ENCODE measurements at places on chromosomes 2 and 18.

DNA sequence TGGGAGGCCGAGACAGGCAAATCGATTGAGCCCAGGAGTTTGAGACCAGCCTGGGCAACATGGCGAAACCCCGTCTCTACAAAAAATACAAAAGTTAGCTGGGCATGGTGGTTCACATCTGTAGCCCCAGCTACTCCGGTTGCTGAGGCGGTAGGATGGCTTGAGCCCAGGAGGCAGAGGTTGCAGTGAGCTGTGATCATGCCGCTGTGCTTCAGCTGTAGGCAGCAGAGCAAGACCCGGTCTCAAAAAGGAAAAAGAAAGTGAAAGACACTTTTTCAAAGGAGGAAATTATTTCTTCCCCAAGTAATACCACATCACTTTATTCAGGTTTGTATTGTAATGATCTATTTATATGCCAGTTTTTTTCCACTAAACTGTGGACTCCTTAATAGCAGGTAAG is 35.7 kb upstream of the TAF4B start:
- DNase-seq: no peak

GRCh38 chr2:239249776-239250175 is 151.0 kb downstream of the HDAC4 start:
- DNase-seq: peak; percentile 73

GRCh38 chr2:234450431-234451124 is 46.3 kb downstream of the ARL4C start:
- no peak for DNase-seq

DNA sequence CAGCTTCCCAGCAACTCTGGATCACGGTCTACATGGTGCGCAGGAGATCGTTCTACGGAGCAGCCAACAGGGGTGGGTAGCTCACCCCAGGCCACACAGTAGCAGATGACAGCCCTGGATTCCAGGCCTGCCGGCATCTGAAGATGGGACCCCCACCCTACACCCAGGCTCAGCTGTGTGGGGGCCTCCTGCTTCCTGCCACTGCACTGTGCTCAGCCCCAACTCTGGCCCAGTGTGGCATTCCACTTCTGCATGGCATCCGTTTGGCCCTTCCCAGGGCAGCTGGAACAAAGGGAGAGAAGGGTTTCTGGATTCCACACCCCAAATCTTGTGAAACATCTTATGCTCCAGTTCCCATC is 9.1 kb downstream of the PER2 start:
- DNase-seq: no peak

DNA sequence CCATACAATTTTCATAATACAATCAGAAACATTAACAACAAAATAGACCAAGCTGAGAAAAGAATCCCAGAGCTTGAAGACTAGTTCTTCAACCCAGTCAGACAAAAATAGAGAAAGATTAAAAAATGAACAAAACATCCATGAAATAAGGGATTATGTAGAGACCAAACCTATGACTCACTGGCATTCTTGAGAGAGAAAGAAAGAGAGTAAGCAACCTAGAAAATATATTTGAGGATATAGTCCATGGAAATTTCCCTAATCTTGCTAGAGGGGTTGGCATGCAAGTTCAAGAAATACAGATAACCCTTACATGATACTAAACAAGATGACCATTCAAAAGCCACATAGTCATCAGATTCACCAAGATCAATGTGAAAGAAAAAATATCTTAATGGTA is 281.7 kb downstream of the CCDC85A start:
- peak; percentile 13 for DNase-seq

GRCh38 chr2:96104487-96104861 is 11.9 kb downstream of the ADRA2B start:
- no peak for DNase-seq

DNA sequence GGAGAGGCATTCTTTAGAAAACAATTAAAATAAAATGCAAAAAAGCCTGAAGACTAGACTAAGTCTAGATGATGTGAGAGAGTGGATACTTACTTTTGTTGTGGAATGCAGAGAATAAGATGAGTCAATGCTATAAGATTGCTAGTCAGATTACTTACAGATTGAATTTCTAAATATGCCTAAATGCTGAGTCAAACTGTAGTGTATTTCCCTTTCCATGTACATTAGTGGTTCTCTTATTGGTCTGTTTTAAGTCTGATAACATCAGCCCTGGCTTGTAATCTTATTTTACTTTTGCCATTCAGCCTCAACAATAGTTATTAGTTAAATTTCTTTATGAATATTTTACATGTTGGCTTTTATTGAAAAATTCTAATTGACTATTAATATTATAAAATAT is 702.7 kb downstream of the SOCS6 start:
- no peak for DNase-seq

GRCh38 chr2:72115110-72116080 is 32.3 kb downstream of the CYP26B1 start:
- peak; percentile 83 for DNase-seq

DNA sequence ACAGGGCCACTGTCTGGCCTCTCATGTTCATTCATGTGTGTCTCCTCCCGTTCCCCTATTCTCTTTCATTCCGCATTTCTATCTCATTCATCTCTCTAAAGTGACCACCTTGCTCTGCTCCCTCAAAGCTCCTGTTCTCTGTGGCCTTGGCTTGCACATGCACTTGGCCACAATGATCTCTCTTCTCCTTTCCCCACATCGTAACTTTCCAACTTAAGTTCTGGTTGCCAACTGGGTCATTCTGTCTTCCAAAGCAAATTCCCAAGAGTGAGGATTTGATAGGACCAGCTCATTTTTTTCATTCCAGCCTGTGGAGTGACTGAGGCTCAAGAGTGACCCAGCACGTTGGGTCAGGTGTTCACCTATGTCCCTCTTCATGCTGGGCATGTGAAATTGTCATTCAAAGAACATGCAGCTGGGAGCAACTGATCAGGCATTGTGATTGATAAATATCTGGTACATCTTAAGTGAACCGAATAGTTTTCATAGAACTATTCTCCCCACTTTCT is 14.3 kb upstream of the ITGA6 start:
- DNase-seq: no peak

- DNase-seq: no peak
Observed at GRCh38 chr2:860259-860855, 90.3 kb upstream of the SNTG2 start.

- DNase-seq: no peak
Observed at GRCh38 chr2:165122521-165122920, 81.3 kb downstream of the SCN3A start.

GRCh38 chr2:148218326-148219075 is 197.6 kb downstream of the MBD5 start:
- no peak for DNase-seq

DNA sequence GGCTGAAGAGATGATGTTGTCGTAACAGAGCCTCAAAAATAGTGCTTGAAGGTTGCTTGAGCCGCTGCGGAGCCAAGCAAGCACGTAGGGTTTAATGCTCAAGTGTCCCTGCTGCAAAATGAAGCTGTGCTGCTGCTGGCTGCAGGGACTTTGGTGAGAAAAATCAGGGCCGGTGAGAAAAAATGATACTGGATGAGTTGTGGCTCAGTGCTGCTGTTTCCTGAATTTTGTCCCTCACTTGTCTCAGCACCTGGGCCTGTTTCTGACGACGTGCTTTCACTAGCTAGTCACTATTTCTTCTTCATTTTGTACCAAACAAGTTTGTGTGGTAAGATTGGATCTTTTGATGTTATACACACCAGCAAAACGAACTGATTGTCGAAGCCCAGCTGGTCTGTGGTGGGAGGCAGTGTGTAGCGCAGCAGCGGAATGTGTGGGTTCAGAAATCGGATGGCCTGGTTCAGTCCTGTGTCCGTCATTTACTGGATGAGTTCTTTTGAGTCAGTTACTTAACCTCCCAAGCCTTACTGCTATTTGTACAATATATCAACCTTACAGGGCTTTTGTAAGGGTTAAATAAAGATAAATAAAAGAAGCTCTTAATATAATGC is 172.8 kb upstream of the FOSL2 start:
- DNase-seq: no peak

DNA sequence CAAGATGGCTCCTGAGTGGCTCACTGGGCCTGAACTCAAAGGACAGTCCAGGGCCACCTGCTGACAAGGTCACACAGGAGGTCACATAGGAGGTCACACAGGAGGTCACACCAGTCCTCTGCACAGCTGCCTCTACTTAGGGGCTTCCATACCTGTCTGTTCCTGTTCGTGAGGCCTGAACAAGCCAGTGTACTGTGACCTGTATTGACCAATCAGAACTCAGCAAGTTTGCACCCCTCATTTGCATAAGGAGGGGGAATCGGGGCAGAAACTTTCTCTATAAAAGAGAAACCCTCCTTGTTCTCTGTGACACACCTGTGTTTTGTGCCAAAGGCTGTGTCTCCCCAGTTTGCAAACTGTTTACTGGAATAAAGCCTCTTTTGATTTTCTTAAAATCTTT is 478.9 kb downstream of the EIPR1 start:
- no peak for DNase-seq

DNA sequence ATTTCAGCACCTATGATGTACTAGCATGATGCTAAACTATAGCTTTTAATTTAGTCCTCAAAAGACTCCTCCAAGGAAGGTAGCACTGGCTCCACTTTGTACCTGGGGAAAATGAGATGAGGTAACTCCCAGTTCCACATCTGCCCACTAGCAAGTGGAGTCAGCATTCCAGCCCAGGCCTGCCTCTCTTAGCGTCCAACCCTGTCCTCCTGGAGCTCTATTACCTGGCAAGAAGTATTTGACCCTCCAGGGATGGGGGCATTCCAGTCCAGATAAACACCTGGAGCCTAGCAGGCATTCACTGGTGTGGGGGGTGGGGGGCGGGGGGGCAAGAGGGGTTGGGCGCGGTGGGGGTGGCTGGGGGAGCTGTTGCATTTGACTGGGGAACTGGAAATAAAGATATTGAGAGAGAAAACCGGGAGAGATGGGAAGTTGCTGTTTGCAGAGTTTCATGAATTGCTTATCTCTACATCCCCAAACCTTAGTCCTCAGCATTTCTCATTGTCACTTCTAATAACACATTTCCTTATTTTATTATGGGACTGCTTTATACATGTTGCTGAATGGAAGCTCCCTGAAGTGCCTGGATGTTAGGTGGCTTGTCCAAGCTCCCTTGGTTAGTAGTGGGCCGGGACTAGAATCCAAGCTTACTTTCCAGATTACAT is 22.0 kb upstream of the FZD5 start:
- DNase-seq: no peak

GRCh38 chr2:30385327-30385726 is 61.7 kb upstream of the LCLAT1 start:
- peak; percentile 42 for DNase-seq

DNA sequence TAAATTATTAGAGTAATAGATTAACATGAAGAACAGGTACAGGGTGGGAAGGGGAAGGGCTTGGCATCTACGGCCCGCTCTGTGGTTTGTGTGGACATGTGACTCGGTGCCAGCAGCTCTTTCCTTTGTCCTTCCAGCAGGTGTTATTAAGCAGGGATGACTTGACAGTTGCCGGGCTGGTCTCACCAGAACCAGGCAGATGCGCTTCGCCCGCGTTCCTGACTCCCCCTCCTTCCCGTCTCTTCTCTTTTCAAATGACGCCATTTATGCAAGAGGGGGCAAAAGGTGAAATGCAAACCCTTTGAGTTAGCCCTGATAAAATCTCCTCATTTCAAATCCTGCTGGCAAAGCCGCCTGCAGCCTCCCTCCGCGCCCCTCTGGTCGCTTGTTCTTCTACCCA is 38.9 kb upstream of the MGAT4A start:
- no peak for DNase-seq

DNA sequence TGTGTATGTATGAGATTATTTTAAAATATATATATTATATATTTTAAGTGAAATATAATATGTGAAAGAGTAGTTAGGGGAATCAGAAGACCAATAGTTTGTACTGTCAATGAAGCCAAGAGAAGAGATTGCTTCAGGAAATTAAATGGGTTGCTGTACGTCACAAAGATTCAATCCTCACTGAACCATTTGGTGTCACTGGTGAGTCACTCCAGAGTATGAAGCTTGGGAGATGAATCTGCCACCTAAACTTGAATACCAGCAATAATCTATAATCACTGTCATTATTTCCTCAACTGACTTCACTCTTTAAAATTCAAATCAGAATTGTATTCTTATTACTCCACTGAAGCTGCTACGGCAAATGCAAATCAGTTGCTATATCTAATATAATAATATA is 41.9 kb upstream of the SCN9A start:
- peak; percentile 34 for DNase-seq

DNA sequence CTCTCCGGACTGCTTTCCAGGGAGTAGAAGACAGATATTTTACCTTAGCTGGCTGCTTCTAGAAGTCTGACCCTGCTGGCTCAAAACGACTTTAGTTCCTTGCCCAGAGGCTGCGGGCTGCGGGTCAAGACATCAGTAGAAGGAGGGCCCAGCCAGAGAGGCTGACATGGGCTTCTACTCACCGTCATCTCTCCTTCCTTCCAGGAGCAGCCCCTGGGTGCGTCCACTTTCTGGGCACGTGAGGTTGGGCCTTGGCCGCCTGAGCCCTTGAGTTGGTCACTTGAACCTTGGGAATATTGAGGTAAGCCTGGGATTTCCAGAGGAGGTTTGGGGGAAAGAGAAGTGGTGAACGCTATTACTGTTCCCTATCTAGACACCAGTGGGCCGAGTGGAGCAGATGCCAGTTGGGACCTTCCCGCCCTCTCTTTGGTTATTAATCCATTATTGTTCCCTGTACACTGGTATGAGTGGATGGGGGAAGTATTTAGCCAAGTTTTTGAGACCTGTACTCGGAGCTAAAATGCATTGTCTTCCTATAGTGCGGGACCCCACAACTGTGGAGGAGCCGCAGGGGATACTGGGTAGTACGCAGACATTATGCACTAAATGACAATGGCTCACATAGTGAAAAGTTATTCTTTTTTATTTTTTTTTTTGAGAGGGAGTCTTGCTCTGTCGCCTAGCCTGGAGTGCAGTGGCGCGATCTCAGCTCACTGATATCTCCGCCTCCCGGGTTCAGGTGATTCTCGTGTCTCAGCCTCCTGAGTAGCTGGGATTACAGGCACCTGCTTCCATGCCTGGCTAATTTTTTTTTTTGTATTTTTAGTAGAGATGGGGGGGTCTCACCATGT is 26.3 kb upstream of the CASP8 start:
- DNase-seq: no peak

DNA sequence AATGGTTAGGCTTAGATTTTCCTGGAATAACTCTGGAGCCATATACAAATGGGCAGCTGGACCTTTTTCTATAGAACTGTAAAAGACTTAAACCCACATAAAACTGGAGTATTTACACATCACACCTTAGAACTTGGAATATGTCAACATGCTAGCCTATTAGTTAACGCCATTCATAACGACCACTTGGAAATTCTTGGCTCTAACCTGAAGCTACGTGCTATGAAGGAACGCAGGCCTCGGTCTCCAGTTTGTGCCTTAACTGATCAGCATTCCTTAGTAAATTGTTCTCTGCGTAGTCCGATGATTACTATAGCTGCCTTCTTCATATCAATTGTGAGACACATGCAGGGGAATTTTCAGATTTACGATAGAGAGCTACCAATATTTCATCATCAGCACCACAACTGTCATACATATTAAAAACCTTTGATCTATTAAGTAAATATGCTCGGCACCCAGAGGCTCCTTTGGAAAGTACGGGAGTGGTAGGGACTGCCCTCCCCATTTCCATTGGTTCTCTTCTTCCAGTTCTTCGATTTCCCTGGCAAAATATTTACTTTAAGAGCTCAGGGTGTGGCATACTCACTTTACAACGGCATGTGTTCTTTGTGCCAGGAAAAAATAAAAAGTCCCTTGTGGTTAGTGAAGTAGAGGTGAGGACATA is 17.5 kb upstream of the CCL20 start:
- DNase-seq: no peak

- no peak for DNase-seq
Observed at GRCh38 chr2:189442468-189442867, 1.2 kb downstream of the WDR75 start.

- no peak for DNase-seq
Observed at GRCh38 chr2:121567957-121568409, 37.3 kb downstream of the RNU4ATAC start.

- no peak for DNase-seq
Observed at GRCh38 chr2:111678161-111678560, 205.8 kb downstream of the ANAPC1 start.

Data from AG10803 (cell line).